ENCODE measurements at places on chromosomes 6 and 20.
A peak's percentile ranks its signal among the peaks of the same experiment; 100 is the strongest.

GRCh38 chr6:126026001-126026400 lies 39.7 kb downstream of the TRMT11 start:
- no peak for DNase-seq

- DNase-seq, result no peak
Measured at GRCh38 chr6:163651426-163651825, 236.9 kb downstream of the QKI start.

- no peak for DNase-seq
Measured at GRCh38 chr6:119865466-119866350, 516.1 kb upstream of the MAN1A1 start.

- peak; percentile 11 for DNase-seq
Measured at GRCh38 chr20:34546751-34547181, 11.8 kb upstream of the MAP1LC3A start.

- DNase-seq, result no peak
Measured at GRCh38 chr6:17012421-17013225, 89.2 kb upstream of the STMND1 start.

DNA sequence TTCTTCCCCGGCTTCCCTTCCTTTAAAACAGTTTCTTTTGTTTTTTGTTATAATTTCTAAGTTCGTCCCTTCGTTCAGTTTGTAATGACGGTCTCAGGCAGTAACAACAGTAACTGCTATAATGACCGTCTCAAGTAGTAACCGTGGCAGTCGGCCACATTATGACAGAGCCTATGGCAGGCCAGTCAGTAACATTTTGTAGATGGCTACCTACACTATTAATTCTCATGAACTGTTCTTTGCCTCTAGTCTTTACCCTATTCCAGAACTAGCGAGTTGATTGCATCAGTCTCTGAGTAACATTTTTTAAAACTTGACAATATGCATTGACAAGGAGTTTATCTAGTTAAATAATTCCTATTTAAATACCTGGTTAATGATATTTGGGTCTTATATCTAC lies 43.0 kb upstream of the ADGRG6 start:
- DNase-seq, result no peak

- DNase-seq, result no peak
Measured at GRCh38 chr20:57616143-57616951, 3.9 kb downstream of the ZBP1 start.

DNA sequence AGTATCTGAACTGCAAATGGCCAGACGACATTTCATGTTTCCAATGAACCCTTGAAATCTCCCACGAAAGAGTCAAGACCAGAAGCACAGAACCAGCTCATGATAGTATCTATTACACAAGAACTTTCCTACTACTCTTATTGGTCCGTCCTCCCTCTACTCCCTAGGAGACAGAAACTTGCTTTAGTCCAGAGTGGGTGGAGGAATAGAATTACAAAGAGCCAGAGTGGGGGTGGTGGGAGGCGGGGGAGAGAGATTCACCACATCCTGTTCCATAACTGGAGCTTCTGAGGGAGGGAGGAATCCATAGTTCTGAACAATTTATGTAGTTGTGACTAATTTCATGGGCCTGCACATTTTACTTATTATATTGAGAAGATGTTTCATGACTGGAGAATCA lies 18.5 kb upstream of the WFDC10A start:
- DNase-seq, result no peak

- DNase-seq, result no peak
Measured at GRCh38 chr6:145689529-145689928, 45.8 kb downstream of the EPM2A start.

DNA sequence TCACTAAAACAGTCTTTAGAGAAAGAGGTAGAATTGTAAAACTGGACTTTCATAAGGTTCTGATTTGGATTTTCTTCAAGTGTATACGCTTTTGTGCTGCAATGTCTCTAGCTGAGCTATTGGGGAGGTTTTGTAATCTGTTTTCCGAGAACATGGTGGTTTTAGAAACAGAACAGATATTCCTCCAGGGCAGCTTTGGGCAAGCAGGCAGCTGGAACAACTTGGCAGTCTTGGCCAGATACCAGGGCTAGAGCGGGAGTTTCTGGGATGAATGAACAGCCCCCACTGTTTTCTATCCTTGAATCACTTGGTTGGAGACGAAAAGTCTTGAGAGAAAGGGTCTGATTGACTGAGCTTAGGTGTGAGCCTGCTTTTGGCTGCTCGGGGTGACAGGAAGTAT lies 17.1 kb upstream of the ARMC2 start:
- DNase-seq, result no peak

- DNase-seq, result no peak
Measured at GRCh38 chr6:78831492-78831891, 35.9 kb upstream of the IRAK1BP1 start.

DNA sequence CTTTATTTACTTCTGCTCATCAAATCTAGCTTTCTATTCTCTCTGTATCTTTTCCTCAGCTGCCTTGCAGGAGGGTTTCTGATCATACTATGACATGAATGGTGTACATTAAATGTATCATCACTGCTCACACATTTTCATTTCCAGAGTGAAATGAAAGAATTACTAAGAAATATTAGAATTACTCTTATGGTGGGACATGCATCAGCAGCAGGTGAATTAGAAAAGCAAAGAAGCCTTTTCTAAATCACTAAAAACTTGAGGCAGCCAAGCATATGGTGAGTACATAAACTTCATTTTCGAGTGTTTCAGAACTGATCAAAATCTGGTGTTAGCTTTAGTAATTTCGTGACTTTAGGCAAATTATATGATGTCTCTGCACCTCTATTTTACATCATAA lies 23.6 kb downstream of the IL17A start:
- no peak for DNase-seq

DNA sequence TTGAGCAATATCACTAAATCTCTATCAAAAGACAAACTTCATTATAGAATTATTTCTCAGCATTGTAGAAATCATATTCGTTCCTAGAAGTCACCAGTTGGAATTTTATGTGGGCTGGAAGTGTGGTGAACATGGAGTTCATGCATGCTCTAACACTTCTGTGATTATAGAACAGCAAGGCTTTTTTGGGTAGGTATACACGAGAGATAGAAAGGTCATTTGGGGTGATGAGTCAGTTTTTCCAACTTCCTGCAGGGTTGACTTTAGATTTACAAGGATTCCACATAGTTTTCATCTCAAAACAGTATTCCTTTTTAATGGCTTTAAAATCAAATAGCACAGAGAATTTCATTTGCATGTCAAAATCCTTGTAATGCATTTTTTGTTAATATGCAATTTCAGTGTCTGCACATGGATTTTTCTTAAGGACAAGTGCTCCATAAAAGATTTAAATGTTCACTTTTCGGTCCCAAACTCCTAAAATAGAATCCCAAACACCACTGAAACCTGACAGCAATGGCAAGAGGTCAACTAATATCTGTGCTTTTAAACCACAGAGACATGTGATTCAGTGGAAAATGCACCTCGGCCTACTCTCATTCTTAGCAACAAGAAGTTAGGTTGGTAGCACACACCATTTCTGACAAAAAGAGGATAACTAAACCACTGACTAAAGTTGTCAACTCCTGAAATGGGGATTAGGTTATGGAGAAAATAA lies 211.0 kb downstream of the MOXD1 start:
- no peak for DNase-seq

DNA sequence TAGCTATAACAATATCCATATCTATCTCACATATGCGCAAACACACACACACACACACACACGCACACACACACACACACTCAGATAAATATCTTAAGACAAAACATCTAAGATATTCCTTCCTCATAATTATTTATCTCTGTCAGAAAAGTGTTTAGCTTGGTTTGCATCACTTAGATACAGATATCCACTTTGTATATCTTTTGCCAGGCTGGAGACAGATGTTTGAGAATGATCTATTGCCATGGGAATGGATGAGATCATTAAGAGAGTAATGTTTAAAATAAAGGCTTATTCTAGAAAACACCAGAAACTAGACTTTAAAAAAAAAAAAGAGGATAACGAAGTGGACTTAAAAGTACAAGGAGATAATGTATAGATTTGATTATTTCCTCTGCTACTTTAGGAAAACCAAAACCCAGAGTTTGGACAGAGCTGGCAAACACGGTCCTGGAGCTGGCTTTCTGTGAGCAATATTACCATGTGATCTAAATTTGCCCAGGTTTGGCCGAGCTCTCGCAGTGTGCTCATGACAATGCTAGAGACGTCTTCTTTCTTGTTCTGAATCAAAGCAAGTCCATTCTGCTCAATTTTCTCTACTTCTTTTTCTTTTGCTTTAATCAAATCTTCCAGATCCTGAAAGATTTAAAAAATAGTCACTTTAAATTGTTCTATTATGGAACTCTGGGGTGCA lies 411.8 kb downstream of the SYNE1 start:
- DNase-seq, result no peak

GRCh38 chr20:53829724-53830521 lies 236.3 kb upstream of the ZNF217 start:
- no peak for DNase-seq

- no peak for DNase-seq
Measured at GRCh38 chr6:160039441-160039840, 70.6 kb downstream of the IGF2R start.

GRCh38 chr6:33636655-33637054 lies 15.5 kb downstream of the ITPR3 start:
- no peak for DNase-seq

DNA sequence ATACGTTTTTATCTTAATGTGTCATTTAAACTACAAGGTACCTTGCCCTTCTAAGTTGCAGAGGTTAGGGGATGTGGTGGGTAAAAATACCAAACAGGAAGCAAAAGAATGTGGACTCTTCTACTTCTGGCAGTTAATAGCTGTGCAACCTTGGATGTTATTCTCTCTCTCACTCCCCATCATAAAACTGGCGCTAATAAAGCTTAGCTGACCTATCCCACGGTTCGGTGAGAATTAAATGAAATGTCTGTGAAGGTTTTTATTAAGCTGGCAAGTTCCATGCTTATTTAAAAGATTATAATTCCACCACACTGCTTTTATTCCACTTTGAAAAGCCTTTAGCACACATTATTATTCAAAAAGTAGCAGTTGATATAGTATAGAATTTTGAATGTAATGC lies 127.8 kb upstream of the SLC22A23 start:
- DNase-seq, result no peak

DNA sequence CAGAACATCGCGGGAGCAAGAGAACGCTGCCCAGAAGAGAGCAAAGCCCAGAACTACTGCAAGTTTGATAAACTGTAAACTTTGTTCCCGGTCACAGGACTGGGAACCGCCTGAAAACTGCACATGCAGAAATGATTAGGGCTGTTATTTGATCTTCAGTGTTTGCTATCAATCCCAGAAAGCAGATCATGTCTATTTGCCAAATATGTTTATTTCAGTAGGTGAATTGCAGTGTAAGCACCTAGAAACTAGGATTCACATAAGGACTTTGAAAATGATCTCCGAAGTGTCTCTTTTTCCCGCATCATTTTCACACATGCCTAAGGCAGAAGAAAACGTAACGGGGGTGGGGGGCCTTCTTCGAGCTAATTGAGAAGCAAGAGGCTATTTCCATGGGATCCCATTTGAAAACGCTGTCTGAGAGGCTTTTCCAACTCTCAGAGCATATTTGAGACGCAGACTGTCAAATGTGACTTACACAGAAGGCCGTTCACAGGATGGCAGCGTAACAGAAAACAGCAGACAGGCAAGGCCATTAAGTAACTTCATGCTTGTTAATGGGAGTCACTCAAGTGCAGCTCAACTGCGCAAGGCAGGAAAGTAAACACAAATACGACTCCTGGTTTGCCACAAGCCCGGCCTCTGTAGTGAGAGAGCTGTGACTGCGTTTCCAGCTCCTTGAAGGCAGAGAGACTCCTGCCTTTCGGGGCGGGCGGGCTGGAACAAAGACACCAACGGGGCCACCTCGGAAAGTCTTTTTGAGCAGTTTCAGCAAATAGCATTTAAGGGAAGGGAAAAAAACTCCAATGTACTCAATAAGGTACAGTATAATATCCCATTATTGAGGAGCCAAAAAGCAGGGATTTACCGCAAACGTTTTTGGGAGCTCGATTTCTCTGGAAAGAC lies 144.7 kb upstream of the ZNF217 start:
- DNase-seq, result no peak

DNA sequence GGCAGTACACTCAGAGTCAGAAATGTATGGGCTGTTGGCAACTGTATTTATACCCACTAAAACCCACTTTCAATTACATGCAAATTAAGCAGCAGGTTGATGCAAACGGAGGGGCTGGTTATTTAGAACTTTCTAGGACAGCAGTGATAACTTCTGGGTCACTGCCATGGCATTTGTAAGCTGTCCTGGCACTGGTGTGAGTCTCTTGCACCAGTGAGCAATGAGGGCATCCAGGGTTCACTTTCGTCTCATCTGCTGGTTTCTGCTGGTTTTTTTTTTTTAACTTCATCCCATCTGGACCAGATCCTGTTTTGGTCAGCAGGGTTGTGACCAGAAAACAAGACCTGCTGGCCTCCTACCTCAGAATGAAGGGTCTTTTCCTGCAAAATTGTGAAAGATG lies 49.2 kb downstream of the CDH26 start:
- DNase-seq, result no peak

GRCh38 chr20:21395666-21396598 lies 1.4 kb downstream of the NKX2-4 start:
- DNase-seq, result no peak

- no peak for DNase-seq
Measured at GRCh38 chr6:13978102-13978640, 53.4 kb downstream of the RNF182 start.

DNA sequence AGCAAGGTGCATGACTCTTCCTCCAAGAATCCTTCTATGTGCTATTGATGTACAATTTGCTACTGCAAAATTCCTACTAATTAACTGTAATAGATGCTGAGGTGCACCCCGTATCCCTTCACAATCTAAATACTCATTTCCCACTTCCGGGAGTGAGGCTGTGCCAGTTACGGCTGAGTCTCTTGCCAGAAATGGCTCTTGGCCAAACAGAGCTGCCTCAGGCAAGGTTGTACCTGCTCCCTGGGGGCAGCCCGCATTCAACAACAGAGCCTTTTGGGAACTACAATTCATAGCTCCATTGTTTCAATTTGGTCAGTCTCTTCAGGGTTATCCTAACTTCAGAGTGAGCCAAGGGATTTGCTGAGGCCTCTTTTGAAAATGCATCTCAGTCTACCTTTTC lies 789.8 kb upstream of the MAP3K7 start:
- DNase-seq, result no peak

- no peak for DNase-seq
Measured at GRCh38 chr6:118101831-118102345, 194.8 kb downstream of the SLC35F1 start.

DNA sequence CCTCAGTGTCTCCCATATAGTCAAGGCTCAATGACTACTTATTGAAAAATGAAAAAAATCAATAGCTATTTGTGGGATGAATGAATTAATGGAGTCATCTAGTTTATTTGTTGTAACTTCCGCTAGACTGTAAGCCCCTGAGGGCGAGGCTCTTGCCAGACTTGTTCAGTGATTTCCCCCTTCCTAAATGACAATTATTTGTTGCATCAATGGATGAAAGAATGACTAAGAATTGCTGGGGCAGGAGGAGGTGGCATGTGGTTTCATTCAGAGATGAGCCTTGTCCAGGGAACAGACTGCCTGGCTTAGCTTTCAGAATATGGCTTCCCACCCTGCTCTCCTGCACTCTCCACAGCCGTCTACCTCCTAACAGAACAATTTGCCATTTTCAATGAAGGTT lies 1.1 kb upstream of the PRELID3B start:
- DNase-seq, result no peak

- no peak for DNase-seq
Measured at GRCh38 chr20:21393166-21393565, 4.2 kb downstream of the NKX2-4 start.

All from cerebellar nuclear complex (tissue), 1 donor.